Esophagus muscularis mucosa (tissue), 4 donors: ENCODE measurements at places on chromosomes 12 and 14. TPM values are rescaled to one million over a fixed set of nuclear protein-coding genes. Genes with fewer than 3 reads are reported as not detected.
A peak's percentile ranks its signal among the peaks of the same experiment; 100 is the strongest.

- DNase-seq: no peak
These were observed 24.4 kb downstream of the ADCY6 start for GRCh38 chr12:48764521-48764920.

Gene KRT72
- total RNA-seq: not detected

DNA sequence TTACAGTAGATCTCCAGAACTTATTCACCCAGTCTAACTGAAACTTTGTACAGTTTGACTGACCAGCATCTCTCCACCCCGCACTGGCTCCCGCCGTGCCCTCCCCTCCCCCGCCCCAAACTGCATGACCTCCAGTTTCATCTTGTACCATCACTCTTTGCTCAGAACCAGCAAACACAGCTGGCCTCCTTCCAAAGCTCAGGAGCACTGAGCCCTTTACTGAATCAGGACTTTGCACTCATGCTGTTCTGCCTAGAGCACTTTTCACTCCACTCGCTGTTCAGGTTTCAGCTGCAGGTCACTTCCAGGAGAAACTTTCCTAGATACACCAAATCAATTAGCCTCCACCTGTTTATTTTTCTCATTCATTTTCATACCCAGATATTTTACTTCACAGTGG lies 455.3 kb upstream of the PDE3A start:
- no peak for DNase-seq

GRCh38 chr12:57461276-57461916 lies 1.8 kb downstream of the GLI1 start:
- DNase-seq: no peak

GRCh38 chr14:24713404-24713803 lies 79.4 kb upstream of the GZMB start:
- peak; percentile 42 for DNase-seq

Gene L2HGDH
- total RNA-seq: 4.0 TPM

Gene ABCD2
- 1.8 TPM for total RNA-seq

DNA sequence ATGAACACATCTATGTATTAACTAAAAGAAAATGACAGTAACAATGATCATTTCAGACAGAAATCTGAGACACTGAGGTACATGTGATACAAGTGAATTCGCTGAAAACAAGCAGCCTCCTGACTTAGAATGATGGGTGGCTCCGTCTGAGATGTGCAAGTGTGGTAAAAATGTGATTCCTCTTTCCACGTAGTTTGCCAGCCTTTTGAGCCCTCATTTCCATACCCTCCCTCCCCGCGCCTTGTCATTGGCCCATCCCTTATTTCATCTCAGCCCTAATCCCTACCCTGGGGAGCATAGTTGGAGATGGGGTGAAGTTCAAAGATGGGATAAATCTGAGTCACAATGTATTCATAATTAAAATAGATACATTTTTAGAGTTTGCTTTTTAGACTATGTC lies 107.8 kb downstream of the BMP4 start:
- peak; percentile 21 for DNase-seq

DNA sequence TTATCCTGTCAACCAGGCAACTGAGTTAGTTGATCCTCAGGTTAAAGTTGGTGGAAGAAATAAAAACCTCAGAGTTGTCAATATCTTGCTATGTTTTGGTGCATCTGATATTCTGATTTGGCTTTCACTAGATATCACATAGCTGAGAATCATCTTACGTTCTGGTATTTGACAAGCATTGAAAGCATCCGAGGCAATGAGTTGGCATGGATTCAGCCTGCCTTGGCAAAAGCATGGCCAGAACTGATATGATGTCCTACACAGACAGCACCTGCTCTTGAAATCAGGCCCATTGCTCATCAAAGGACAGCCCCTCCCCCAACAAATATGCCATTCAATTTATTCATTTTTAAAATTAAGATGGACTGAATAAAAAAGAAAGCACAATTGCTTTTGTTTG lies 320.7 kb upstream of the ATP2B1 start:
- DNase-seq: no peak
